ENCODE measurements at places on chromosomes 11 and 22.

DNA sequence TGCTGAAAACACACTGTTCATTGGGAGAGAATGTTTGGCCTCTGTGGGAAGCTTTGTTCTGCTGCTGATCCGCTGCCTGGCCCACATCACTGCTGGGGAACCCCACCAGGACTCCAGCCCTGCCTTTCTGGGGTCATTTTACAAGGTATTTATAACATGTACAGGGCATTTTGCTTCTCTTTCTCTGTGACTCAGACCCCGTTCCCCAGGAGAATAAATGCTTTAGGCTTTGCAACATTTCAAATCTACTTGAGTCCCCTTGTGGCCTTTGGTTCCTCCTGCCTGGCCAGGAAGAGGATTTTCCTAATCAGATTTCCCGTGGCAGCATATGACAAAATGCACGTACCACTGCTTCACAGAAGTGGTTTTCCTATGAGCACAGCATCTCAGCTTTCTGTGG, 43.0 kb downstream of the BTG4 start:
- no peak for DNase-seq

- DNase-seq: no peak
These were observed 175.5 kb downstream of the SNX19 start for GRCh38 chr11:130740819-130741218.

DNA sequence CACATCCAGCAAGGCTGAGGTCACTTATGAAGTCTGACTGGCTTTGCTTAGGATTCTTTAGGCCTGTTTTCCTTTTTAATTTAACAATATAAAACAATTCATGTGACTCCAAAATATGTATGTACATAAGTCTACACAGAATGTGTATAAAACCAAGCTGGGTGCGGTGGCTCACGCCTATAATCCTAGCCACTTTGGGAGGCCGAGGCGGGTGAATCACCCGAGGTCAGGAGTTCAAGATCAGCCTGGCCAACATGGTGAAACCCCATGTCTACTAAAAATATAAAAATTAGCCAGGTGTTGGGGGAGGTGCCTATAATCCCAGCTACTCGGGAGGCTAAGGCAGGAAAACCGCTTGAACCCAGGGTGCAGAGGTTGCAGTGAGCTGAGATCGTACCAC, 83.1 kb downstream of the SHANK2 start:
- DNase-seq: no peak

DNA sequence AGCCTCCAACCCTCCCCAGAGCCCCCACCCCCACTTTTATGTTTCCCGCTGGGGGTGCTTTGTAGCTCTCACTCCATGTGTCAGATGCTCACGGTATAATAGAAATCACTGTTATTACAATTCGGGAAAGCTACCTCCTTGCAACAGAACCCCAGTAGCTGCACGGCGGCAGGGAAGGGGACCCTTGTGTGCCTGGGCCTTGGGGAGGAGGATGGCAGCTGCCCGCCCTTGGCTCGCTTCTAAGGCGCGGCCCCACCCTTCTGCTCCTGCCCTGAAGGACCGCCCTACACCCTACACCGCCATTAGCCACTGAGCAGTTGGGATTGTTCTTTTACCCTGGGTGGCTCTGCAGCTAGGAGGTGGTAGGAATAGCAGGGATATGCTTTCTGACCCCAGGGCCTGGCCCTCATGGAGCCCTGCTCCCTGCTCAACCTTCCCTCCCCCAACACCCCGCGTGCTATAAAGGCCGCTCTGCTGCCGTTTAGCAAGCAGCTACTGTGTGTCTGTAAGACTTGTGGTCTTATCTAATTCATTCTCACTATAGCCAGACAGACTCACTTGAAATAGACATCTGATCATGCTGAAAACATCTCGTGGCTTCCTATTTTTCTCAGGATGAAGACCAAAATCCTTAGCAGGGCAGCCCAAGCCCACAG, 219.7 kb downstream of the CEP164 start:
- DNase-seq: no peak

DNA sequence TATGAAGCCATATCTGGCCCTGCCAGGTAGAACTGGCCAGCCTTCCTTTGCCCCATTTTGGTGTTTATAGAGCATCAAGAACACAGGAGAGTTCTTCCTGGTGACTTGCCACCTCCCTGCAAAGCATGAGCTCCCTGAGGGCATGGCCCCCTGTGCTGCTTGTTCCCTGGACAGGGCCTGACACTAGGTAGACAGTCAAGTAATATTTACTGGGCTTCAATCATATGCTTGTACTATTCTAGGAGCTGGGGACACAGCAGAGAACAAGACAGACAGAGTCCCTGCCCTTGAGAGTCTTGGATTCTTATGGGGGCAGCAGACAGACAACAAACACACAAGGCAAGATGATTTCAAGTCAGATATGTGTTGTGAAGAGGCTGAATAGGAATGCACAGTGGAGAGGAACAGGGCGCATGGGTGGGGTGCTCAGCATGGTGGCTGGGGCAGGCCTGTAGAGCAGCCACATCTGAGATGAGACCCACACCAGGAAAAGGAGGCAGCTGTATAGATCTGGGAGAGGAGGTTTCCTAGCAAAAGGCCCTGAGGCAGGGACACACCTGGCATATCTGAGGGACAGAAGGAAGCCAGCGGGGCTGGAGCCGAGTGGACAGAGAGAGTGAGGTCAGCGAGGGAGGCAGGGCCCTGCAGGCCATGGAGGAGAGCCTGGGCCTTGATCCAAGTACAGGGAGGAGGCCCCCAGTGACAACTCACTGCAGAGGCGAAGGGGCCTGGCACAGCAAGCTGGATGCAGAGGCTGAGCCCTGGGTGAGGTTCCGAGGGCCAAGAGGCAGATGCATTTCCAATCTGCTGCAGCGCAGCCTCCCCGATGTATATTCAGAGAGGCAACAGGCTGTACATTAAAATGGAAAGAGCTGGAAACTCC, 10.2 kb upstream of the CBX6 start:
- peak; percentile 68 for DNase-seq

- DNase-seq: no peak
These were observed 10.5 kb downstream of the ARL14EP start for GRCh38 chr11:30333405-30333804.

GRCh38 chr11:112255067-112255720, 5.5 kb downstream of the PLET1 start:
- peak; percentile 61 for DNase-seq

DNA sequence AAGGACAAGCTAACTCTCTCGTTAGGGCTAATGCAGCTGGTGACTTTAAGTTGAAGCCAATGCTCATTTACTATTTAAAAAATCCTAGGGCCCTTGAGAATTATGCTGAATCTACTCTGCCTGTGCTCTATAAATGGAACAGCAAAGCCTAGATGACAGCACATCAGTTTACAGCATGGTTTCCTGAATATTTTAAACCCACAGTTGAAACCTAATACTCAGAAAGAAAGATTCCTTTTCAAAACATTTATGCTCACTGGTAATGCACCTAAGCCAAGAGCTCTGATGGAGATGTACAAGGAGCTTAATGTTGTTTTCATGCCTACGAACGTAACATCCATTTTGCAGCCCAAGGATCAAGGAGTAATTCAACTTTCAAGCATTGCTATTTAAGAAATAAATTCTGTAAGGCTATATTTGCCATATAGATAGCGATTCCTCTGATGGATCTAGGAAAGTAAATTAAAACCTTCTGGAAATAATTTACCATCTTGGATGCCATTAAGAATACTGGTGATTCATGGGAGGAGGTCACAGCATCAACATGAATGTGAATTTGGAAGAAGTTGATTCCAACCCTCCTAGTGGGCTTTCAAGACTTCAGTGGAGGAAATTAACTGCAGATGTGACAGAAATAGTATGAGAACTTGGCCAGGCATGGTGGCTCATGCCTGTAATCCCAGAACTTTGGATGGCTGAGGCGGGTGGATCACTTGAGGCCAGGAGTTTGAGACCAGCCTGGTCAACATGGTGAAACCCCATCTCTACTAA, 14.5 kb downstream of the XNDC1N start:
- DNase-seq: peak; percentile 15

DNA sequence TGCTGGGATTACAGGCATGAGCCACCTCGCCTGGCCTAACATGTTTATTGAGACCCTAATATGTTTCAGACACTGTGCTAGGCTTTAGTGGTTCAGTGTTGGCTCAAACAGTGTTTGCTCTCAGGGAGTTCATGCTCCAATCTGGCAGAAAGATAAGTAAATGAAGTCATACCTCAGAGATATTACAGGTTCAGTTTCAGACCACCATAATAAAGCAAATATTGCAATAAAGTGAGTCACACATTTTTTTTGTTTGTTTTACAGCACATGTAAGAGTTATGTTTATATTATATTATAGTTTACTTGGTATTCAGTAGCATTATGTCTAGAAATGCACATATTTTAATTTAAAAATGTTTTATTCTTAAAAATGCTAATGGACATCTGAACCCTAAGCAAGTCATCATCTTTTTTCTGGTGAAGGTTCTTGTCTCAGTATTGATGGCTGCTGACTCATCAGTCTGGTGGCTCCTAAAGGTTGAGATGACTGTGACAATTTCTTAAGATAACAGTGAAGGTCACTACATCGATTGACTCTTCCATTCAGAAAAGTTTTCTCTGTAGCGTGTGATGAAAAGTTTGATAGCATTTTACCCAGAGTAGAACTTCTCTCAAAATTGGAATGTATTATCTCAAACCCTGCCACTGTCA, 243.0 kb upstream of the ANO5 start:
- no peak for DNase-seq

DNA sequence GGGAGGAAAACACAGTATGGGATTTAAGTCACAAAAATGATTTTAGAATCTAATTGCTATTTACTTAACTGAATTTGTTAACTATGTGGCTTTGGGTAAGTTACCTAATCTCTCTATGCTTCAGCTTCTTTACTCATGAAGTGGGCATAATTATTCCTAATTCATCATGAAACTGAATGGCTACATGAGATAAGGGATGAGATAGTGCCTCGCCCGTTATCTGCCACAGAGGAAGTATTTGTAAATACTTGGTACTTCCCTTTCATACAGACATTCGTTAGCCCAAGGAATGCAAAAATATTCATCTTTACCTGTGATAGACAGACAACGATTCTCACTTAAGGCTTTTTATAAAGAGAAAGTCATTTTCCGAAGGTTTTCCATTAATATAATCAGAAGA, 221.2 kb upstream of the BLID start:
- DNase-seq: no peak

DNA sequence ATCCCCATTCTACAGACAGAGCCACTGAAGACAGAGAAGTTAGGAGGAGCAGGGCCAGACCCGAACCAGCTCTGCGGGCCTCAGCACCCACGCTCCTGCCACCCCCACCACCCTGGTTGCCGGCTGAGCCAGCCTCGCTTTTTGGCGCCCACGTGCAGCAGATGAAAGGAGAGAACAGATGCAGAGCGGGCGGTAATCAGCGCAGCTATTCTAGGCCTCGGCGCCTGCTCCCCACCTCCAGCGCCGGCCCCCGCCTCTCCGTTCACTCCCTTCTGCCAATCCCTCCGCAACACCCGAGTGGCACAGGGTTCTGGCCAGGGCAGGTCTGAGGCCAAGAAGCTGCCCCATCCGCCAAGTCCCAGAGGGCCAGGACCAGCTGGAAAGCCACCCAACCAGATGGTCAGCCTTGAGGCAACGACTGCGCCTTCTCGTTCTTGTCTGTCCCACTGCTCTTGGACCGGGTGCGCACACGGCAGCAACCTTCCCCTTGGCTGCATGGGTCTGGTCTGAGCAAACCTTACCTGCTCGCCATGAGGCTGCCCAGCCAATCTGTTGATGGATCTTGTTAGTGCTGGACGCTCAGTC, 16.8 kb downstream of the DNAL4 start:
- no peak for DNase-seq

GRCh38 chr22:45631140-45631840, 40.3 kb upstream of the ATXN10 start:
- no peak for DNase-seq

- peak; percentile 2 for DNase-seq
These were observed 1862.9 kb upstream of the RAG2 start for GRCh38 chr11:38460896-38461295.

DNA sequence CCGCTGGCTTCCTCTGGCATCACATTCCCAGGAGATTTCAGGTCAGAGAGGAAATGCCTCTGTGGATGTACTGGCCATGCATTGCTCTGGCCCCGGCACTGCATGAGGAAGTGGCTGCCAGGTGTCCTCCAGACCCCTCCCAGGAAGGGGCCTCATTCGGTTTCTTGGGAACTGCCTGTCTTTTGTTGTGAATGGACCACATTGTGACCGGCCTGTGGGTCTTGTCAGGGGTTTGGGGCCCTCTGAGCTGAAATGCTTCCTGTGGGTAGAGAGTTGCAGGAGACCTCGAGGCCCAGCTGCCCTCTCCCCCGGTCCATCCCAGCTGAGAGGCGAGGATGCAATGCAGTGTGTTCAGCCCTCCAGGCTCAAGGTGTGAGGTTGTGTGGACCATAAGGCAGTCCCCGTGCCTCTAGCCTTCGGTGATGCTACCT, 18.8 kb upstream of the ST3GAL4 start:
- no peak for DNase-seq

DNA sequence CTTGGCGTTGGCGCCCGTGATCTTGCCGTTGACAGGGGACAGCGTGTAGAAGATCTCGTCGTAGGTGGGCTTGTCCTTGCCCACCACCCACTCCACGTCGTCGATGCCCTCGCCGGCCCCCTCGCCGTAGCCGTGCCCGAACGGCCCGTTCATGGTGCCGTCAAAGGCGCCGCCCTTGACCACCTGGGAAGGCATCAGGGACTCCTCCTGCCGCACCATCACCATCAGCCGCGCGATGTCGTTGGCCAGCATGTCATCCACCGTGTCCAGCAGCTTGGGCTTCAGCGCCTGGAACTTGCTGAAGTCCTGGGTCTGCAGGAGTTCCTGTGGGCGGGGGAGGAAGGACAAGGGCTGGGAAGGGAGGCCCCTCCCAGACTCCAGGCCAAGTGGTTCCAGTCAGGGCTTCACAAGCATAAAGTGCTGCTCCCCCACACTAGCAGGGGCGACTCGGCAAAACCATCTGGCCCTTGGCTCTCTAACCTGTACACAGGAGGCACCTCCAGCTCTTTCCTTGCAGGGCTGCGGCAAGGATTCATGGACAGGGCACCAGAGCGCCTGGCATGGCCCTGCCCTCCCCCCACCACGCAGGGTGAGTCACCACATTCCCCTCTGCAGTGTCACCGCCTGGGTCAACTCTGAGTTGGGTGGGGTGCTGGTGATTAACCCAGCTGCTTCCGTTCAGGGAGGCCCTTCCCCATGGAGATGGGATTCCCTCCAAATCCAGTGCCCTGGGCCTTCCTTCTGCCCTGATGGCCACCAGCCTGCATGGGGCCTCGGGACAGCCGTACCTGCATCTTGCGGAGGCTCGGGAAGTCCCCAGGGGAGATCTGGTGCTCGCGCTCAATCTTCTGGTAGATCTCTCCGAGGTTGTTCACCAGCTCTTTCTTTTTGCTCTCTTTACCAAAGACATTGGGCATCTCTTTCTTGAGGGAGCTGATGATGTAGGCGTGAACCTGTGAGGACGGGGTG, 10.4 kb upstream of the CDC42BPG start:
- DNase-seq: peak; percentile 95

- DNase-seq: no peak
These were observed 40.1 kb upstream of the LYVE1 start for GRCh38 chr11:10608584-10608983.
